ENCODE measurements at places on chromosomes 11 and 22.

GRCh38 chr22:26643418-26644100, 13.8 kb upstream of the MIAT start:
- no peak for DNase-seq

GRCh38 chr11:79269611-79270307, 171.1 kb downstream of the TENM4 start:
- peak; percentile 54 for DNase-seq

DNA sequence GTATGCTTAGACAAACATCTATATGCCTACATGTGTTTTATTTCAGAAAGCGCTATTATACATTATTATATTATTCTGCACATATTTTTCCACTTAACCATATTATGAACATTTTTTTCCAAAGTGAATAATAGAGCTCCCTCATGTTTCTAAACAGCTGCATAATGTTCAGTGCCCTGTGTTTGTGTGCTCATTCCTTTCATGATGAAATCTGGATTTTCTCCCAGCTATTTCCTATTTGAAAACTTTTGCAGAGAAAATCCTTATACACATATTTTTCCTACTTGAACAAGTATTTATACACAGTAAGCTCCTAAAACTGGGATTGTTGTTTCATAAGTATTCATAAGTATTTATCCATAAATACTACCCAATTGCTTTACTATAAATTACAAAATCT, 18.1 kb upstream of the RFPL2 start:
- DNase-seq, result no peak

DNA sequence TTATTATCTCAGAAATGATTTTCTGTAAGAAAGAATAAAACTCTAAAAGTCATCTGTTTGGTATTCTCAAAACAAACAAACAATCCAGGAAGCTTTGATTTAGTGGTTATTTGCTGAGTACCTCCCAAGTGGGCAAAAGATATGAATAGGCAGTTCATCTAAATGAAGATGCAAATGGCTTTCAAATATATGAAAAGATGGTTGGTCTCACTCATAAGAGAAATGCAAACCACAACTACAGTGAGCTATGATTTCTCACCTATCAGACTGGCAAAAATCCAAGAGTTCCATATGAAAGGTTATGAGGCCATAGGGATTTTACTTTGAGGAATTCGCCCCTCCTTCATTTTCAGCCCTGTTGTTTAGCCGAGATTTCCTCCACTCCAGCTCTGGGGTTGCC, 11.3 kb upstream of the P2RY2 start:
- DNase-seq, result peak; percentile 3

DNA sequence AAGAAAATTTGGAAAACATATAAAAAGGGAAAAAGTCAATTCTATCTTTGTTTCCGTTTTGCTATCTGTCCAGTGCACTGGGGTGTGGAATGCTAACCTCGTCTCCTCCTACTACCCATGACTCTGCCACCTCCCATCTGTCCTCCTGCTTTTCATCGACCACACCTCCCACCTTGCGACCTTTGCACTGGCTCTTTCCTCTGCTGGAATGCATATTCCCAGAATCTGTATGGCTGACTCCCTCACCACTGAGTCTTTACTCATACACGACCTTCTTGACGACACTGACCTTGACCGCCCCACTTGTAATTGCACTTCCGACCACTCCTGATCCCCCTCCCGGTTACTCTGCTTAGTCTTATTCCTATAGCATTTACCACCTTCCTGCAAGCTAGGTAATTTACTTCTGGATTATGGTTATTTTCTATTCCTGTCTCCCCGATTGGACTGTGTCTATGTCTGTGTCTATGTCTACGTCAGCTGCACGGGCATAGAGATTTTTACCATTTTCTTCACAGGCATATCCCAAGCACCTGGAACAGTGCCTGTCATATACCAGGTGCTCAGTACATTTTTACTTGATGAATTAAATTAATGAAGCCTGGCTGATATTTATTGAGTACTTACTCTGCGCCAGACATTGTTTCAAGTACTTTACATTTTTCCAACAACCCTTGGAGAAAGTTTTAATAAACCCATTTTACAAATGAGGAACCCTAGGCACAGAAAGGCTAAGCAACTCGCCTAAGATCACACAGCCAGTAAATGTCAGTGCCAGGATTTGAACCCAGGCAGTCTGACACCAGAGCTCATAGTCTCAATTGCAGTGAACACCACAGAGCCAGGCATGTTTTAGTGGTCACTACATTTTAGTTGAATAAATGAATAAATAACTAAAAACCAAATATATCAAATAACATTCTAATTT, 89.3 kb upstream of the SLC22A12 start:
- no peak for DNase-seq
